ENCODE measurements at places on chromosomes 2 and 18.

GRCh38 chr2:176834226-176834625, 378.4 kb upstream of the HNRNPA3 start:
- DNase-seq, result no peak

- no peak for DNase-seq
Measured at GRCh38 chr2:28523902-28524301, 28.0 kb downstream of the PLB1 start.

GRCh38 chr2:239193925-239194677, 206.7 kb downstream of the HDAC4 start:
- DNase-seq, result no peak

DNA sequence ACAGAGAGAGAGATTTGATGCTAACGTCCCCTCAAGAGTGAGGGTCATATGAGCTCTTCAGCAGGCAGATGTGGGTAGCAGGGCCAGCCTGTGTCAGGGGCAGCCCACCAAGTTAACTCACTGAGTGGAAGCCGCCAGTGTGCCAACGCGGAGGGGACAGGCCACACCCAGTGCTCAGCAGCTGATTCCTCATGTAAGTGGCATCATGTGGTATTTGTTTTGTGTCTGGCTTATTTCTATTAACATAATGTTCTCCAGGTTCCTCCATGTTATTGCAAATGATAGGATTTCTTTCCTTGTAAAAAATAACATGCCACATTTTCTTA, 4.0 kb downstream of the IMP4 start:
- no peak for DNase-seq

GRCh38 chr2:151409601-151410484, at the start of gene RIF1:
RIF1 (plus strand) TSS chr2:151409902; CDS start chr2:151410424, 522 bp downstream.
- peak; percentile 89 for DNase-seq

GRCh38 chr18:56233595-56233994, 404.8 kb downstream of the TXNL1 start:
- DNase-seq, result no peak
